ENCODE measurements at places on chromosomes 7 and 10.
A peak's percentile ranks its signal among the peaks of the same experiment; 100 is the strongest.

DNA sequence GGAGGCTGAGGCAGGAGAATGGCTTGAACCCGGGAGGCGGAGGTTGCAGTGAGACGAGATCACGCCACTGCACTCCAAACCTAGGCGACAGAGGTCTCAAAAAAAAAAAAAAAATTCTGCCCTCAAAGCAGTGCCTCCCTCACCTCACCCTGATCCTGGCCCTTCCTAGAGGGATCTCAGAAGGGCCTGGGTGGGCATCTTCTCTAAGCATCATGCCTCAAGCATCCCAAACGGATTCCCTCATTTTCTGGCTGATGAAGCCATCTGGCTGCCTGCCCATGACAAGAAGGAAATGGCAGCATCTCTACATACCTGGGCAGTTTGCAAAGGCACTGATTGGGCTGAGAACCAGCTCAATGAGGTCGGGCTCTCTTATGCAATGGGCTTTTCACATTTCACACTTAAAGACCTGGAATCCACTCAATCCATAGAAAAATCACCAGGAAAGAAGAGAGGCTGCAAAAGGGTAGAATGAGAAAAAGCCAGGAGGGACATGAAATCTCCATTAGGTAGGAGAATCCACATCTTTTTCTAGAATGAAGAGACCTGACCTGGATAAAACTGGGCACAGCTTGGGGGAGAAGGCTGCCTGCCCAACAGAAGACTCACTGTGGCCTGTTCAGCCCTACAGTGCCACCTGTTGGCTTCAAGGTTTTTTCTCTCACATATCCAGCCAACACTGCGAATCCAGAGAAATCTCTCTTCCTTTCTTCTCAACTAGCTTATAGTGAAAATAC, 48.1 kb downstream of the PDLIM1 start:
- peak; percentile 59 for DNase-seq

- peak; percentile 57 for DNase-seq
These were observed 23.9 kb downstream of the SCD start for GRCh38 chr10:100370714-100371481.

DNA sequence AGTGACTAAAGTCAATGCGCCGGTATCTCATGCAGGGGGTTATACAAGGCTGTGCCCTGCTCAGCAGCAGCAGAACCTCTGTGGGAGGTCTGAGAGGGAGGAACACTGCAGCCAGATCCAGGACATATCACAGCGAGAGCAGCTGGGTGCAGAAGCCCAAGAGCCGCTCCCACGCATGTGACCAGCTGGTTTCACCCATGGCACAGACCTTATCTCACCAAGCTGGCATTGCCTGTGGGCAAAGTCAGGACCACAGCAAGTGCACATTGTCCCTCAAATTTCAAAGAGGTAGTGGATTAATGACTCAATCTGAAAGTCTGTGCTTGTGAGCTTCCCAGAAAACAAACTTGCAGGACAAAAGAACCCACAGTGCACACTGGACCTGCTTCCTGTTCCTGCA, 31.6 kb upstream of the AKR1C1 start:
- DNase-seq = no peak

DNA sequence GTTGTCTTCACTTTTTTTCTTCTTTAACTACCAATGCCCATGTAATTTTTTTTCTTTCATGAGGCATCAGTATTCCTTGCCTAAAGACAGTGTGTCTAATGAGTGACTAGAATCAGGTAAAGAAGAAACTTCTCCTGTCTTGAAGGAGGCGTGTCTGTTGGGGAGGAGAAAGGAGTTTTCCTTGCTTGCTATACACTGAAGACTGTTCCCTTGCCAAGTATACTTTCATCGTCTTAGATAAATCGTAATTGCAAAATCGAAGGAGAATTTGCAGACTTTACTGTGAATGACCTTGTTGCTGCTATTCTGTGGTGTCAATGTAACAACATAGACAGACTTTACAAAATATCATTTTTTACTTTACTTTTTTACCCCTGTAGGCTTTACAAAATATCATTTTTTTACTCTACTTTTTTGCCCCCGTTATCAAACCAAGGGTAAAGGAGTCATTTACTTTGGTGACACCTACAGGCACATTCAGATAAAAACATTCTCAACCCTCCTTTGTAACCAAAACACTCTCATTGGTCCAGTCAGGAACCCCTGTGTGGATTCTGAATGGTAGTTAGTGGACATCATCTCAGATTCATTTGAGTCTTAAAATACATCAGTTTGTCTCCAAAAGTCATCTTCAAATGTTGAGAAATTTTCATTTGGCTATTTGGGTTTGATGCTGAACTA, 232.4 kb downstream of the AHR start:
- no peak for DNase-seq

DNA sequence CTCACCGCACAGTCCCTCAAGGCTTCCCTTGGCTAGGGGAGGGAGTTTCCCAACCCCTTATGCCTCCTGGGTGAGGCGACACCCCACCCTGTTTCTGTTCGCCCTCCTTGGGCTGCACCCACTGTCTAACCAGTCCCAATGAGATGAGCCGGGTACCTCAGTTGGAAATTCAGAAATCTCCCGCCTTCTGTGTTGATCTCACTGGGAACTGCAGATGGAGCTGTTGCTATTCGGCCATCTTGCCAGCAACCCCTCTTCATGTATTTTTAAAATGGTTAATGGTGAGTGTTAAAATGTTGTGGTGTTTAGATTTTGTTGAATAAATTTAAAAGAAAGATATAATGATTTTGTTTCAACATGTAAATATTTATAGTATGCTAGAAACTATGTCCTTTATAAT, 22.0 kb downstream of the UMAD1 start:
- no peak for DNase-seq

DNA sequence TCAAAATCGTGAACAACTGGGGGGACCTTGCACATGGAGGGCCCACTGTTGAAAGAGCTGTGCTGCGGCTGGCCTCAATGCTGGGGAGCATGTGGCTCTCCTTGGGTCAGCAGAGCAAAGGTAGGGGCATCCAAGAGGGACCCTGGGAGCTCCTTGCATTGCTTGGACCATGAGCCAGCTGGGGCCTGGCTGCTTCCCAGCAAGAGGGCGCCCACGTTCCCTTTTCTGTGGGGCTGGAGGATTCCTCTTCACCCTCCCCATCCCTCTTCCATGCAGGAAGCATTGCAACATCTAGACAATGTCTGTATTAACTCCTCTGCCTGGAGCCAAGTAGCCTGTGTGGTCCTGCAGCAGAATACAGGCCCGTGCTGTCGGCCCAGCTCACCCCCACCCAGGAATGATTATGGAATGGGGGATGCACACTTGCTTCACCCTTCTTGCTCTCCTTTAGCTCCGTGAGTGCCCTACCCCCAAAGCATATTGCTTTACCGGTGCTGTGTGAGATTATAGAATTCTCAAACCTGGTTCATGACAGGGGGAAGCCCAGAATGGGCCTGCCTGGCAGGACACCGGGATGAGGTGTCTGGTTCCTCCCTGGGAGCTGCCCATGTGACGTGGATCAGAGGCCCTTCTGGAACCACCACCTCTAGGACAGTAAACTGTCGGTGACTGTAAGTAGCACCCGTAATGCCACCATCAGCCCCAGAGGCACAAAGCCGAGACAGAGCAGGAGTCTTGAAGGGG, 61.9 kb downstream of the SYPL1 start:
- DNase-seq = peak; percentile 53

DNA sequence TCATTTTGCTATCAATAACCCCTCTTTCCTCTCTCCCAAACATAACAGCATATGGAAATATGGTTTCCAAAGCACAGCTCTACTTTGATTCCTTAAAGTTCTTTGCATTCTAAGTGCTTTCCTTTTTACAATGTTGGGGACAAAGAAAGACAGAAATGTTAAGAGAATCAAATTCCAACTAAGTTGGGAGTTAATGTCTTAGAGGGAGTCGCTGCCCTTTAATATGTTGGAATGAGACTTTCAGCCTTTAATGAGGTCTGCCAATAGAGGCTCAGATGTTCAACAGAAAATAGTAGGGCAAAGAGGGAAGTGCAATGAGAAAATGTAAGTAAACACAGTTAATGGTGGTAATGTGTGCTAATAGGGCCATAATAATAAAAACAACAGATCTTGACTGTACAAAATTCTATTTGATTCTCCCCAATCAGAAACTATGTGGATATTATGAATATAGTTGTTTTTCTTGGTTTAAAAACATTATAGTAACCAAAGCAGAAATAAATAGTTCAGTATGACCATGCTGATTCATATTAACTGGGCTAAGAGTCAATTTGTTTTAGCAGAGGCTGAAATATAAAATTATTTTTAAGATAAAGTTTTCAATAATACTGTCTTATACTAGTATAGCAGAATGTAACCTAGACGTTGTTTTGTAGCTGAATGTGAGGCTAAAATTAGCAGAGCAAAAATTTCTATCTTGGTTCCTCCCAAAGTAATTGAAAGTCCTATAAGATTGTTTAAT, 10.3 kb downstream of the HYCC1 start:
- DNase-seq = no peak

- DNase-seq = no peak
These were observed 10.9 kb downstream of the CALML5 start for GRCh38 chr10:5488272-5489161.

DNA sequence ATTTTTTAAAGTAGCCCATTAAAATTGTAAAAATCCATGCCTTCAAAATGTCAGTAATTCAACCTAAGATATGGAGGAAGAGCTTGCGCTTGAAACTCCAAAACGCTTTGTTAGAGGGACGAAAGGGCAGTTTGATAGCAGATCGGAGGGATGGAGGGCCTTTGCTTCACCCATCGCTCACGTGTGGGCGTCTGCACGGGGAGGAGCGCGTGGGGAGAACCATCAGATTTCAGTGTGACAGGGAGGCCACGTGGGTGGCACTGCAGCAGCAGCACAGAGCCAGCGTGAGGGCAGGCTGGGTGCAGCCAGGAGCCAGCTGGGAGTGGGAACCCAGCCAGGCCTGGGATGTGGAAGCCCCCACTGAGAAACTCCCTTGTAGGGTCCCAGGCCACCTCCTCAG, 325.5 kb downstream of the PAXIP1 start:
- no peak for DNase-seq

DNA sequence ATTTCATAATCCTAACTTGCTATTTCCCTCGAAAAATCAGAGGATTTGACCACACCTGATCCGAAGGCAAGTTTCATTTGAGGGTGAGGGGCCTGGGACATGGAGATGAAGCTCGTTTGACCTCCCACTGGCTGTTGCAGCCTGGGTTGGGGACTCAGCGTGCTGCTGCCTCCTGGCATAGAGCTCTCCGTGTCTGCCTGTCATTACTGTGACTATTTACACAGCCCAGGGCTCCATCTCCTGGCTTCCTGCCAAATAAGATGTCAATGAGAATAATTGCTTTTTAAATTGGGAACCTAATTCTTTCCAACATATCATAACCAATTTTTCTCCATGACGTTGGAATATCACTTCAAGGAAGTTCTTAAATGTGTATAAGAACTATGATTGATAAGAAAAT, 139.3 kb upstream of the COBL start:
- DNase-seq = no peak

- no peak for DNase-seq
These were observed 14.8 kb downstream of the SLIT1 start for GRCh38 chr10:97171001-97171400.

DNA sequence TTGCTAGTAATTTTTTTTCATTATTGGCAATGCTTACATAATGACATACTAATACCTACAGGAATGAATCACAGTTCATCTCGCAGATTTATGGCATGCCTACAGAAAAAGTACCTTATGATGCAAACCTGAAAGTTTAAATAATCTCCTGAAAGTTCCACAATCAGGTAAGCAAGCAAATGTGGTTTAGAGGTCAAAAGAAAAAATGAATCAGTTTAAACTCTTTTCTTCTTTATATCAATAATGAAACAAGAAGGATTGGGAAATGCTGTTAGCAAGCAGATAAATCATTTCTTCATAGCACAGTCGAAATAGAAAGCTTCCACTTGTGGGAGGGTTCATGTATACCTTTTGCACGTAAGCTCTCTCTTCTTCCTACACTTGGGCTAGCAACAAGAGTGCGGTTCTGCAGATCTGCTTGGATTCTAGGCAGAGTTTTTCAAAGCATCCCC, 53.7 kb upstream of the MTPN start:
- no peak for DNase-seq

GRCh38 chr7:116689790-116690259, 17.8 kb downstream of the MET start:
- DNase-seq = no peak

DNA sequence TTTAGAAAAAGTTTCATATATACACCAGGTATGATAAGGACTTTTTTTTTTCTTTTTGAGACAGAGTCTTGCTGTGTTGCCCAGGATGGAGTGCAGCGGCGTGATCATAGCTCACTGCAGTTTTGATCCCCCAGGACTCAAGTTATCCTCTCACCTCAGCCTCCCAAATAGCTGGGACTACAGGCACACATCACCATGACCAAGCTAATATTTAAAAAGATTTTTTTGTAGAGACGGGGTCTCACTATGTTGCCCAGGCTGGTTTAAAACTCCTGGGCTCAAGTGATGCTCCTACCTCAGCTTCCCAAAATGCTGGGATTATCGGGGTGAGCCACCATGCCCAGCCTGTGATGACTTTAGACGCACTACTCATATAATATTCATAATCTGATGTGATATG, 2.2 kb upstream of the PRKCQ start:
- no peak for DNase-seq

- DNase-seq = no peak
These were observed 71.8 kb downstream of the SGCE start for GRCh38 chr7:94584113-94584512.

GRCh38 chr7:192701-193480, 520 bp downstream of the FAM20C start:
- DNase-seq = no peak

GRCh38 chr7:120785095-120785494, 72.8 kb downstream of the TSPAN12 start:
- no peak for DNase-seq

- no peak for DNase-seq
These were observed 623.2 kb downstream of the CCSER2 start for GRCh38 chr10:84951616-84952015.

- DNase-seq = no peak
These were observed 78.2 kb downstream of the VPS50 start for GRCh38 chr7:93310346-93310745.

All from HTR-8/SVneo (cell line).